ENCODE measurements at places on chromosomes 6 and 20.

DNA sequence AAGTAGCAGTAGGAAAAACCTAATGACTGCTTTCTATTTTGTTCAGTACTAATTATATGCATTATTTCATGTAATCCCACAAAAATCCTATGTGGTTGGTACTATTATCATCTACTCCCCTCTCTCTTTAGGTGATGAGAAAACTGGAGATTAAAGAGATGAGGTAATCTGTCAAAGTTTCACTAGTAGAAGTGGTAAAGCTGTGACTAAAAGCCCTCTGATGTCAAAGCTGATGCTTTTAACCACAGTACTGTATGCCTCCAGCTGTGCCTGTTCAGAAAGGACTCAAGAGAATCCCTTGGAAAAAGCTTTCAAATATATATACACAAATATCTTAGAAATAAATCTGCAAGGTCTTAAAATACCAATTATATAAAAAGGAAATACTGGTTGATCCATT, 38.0 kb downstream of the PHIP start:
- no peak for DNase-seq

- DNase-seq = no peak
These were observed 11.0 kb upstream of the LOC128125822 start for GRCh38 chr6:63561288-63561687.

DNA sequence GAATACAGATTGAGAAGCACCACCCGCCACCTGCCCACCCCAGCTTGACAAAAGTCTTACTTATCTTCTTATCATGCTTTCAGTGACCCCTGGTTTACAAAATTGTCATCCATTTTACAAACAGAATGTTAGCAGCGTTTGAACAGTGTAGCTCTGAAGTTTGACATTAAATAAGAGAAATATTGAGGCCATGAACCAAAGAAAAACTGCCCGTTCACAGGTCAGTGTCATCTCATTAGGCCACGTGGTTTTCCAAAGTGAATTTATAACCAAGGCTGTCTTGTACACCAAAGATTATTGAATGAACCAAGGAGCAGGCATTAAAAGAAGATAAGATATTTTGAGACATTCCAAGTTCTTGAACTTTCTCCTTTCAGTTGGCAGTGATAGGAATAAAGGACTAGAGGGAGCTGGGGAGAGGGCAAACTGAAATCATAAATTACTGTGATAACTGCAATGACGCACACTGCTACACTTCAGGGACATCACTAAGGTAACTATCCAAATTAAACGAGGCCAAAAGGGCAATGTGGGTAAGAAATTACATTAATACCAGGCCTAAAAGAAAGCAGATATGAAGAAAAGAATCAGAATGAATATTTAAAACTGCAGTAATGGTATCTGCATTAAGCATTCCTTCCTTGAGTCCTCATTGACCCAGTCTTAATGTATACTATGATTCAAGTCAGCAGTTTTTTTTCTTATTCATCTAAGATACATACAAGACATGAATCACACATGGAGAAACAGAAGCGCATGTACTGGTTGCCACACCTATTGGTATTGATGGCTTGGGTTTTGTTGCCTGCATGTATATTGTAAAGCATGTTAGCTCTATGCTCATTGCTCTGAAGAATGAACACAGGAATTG, 159.8 kb upstream of the ARG1 start:
- no peak for DNase-seq

GRCh38 chr20:10605547-10606195, 68.1 kb downstream of the JAG1 start:
- DNase-seq = no peak

GRCh38 chr20:15375836-15376235, 1038.4 kb upstream of the FLRT3 start:
- DNase-seq = no peak

GRCh38 chr20:2301164-2301622, 5.4 kb downstream of the TGM3 start:
- peak; percentile 39 for DNase-seq

DNA sequence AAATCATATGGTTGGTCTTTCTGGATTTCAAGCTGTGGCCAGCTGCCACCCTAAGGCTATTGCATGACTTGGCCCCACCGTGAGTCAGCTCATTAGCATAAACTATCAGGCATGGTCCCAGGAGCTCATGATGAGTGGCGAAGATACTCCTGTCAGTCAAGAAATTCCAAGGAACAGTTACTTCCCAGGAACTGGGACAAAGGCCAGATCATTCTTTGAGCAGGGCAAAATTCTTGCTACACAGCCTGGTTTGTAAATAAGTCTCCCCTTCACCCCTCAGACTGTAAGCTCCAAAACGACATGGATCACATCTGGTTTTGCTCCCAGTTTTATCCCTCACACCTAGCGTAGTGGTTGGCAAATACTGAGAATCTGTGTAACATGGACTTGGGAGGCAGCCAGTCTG, 33.0 kb upstream of the KIAA1586 start:
- DNase-seq = no peak

DNA sequence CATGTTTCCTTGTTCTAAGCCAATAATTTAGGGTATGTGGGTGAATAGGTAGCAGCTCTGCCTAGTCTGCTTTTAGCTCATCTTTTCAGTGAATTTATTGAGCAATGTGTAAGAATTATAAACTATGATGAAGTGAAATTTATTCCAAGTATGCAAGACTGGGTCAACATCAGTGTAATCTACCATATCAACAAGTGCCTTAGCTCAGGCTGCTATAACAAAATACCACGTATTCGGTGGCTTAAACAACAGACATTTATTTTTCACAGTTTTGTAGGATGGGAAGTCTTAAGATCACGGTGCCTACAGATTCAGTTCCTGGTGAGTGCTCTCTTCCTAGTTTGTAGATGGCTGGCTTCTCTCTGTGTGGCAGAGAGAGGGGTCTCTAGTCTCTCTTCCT, 54.0 kb downstream of the LYRM2 start:
- no peak for DNase-seq

GRCh38 chr6:36930483-36930882, 24.1 kb upstream of the PI16 start:
- DNase-seq = no peak

GRCh38 chr6:56618050-56618449, 24.6 kb downstream of the DST start:
- no peak for DNase-seq

DNA sequence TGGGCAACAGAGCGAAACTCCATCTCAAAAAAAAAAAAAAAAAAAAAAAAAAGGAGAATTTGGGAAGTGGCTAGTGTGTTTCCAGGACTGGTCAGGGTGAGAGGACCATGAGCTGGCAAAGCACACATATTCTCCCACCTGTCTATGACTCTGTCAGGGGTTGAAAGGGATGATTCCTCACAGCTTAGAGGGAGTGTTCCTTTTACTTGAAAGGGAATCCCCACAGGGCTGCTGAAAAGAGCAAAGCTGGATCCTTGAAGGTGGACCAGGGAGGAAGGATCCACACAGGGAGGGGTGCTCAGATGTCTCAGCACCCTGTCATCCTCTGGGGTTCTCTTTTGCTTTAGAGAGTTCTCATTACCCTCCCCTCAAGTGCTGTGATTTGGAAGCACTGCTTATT, 13.2 kb downstream of the MRAP2 start:
- no peak for DNase-seq

DNA sequence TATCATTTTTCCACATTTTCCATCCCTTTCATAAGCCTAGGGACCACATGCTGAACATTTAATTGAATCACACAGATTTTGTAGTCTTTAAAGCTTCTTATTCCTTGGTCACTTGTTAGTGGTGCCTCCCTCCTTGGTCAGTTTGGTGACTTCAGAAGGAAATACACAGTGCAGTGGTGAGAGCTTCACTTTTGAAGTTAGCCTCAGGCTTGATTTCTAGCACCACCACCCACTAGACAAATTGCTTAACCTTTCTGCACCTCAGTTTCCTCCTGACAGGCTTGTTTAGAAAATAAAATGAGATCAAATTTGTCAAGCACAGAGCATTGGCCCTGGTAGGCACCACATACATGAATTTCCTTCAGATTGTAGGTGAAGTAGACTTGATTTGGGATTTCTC, 91.7 kb downstream of the FOXO3 start:
- DNase-seq = no peak

DNA sequence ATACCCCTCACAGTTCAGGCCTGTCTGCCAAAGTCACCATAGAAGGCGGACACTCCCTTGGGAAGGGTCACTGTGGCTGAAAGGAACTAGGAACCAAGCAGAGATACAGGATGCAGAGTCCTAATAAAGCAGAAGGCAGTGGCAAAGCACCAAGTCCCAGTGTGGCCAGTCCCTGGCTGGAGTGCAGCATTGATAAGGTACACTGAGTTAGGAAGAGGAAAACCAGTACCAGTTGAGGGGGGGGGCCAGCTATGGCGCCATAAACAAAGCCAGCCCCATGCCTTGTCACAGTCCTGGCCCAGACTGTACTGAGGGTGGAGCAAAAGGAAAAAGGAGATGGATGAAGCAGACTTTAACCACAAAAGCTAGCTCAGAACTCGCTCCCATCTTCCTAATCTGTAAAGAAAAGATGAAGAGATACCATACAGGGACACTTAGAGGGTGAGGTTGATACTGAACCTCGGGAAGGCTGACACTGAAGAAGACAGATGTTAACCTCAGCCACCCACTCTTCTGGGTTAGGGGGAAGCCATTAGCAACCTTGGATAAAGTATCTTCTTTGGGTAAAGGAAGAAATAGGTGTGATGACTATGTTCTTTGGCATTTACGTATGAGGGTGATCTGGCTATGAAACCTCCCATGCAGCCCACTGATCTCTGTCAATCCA, 7.8 kb downstream of the ABHD12 start:
- DNase-seq = no peak

GRCh38 chr6:139655783-139656705, 281.6 kb upstream of the CITED2 start:
- DNase-seq = no peak

GRCh38 chr6:168097621-168098430, 18.8 kb upstream of the FRMD1 start:
- no peak for DNase-seq

DNA sequence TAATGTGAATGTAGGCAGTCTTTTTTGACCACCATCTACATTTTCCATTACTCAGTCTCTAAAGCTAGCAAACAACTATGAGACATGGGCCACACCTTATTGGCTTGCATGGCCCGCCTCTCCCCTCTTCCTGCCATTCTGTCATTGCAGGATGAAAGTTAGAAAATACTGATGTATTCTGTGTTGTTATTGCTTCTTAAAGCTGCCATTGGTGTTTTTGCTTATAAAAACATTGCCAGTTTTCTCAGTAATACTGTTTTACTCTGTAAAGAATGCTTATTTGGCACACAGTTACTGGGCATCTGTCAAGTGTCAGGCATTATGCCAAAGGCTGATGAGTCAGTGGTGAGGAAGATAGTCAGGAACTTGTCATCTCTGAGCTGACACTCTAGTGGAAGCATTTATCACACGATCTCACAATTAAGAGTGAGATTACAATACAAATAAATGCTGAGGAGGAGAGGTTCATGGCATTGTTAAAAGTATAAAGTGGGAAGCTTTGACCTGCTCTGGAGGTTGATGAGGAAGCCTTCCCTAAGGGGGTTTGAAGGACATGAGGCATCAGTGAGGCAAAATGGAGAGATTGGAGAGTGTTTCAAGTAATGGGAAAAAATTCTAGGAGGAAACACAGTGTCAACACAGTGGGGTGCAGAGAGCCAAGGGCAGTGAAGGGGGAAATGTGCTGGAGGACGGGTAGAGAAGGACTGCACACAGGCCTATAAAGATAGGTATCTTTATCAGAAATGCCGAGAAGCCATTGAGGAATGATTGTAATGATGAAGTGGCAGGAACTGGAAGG, 14.7 kb downstream of the KLHL32 start:
- DNase-seq = peak; percentile 8

DNA sequence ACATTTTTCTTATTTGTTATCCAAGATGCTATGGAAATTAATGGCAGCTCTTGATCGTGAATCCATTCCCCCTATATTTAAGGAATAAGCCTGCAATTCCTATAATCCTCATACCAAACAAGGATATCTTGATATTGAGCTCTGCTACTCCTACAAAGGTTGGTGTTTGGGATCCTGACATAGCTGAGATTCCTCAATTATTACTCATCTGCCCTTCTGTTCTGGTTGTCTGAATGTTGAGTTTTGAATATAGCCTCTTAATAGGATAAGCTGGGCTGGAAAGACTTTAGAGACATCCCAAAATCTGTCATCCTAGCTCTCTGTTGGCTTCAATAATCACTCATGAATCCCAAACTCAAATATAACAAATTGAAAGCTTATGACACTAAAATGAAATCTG, 49.9 kb downstream of the CLIC5 start:
- DNase-seq = no peak

GRCh38 chr6:132413499-132413802, 12.2 kb upstream of the MOXD1 start:
- DNase-seq = no peak
